ENCODE measurements at places on chromosomes 4 and X.

GRCh38 chr4:140156529-140157171 lies 2.7 kb upstream of the MAML3 start:
- DNase-seq = no peak

- DNase-seq = no peak
Measured at GRCh38 chr4:139532947-139533346, 23.1 kb downstream of the SETD7 start.

DNA sequence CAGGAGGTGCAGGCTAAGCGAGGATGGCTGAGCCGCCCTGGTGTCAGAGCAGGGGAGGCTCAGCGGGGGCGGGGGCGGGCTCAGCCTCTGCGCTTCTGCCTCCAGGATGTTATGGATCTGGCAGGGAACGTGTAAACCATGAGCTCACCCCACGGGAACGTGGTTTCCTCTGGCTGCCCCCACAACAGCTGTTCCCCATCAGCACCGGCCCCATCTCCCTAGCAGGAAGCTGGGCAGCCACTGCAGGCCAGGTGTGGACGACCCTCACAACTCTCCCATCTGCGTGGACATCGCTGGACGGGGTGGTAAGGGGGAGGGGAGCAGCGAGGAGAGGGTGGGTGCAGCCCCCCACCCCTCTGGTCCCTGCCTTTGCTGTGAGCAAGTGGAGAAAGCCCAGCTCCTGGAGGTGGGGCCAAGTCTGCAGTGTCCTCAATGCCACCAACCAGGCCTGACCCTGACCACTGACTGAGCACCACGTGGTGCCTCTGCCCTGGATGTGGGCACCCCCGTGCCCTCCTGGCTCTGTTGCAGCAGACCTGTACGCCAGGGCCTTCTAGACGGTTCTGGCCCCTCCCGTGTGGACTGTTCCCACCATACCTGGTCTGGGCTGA lies 28.1 kb upstream of the SPON2 start:
- DNase-seq = no peak

GRCh38 chr4:108013955-108014354 lies 24.3 kb downstream of the HADH start:
- DNase-seq = no peak

DNA sequence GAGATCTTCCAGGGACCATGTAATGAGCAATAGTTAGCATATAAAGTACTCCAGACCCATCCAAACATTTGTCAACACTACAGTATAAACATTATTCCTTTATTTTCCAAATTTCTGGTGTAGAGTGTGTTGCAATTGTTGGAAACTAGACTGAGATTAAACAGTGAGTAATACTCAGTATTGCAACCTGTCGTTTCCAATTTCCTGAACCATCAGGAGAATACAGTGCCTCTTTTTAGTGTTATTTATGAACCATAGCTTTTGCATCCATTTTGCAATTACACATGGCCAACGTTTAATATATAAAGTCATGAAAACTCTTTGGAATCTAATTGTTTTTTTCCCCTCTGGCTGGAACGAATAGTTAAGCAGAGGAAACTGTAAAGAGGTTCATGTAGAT lies 58.3 kb upstream of the DHRSX start:
- no peak for DNase-seq

All from esophagus squamous epithelium (tissue), 5 donors.